ENCODE measurements at places on chromosomes 12 and 14.

DNA sequence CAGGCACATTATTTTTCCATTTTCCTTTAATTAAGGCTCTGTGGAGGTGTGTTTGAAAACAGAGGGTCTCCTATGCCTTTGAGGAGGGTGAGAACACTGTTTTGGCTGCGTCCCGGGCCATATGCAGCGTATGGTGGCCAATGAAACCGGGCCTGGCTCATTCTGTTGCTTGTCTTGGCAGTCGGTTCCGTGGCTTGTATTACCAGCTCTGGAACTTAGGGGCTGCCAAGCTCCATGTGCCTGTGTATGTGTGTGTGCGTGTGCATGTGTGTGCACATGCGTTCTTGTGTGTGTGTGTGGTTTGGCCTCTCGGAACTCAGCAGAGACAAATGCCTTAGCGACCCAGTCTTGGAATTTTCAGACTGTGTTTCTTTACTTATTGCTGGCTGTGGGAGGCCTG is 2.7 kb downstream of the JDP2 start:
- no peak for DNase-seq

- DNase-seq = no peak
Observed at GRCh38 chr12:20601668-20602280, 93.4 kb upstream of the SLCO1C1 start.

DNA sequence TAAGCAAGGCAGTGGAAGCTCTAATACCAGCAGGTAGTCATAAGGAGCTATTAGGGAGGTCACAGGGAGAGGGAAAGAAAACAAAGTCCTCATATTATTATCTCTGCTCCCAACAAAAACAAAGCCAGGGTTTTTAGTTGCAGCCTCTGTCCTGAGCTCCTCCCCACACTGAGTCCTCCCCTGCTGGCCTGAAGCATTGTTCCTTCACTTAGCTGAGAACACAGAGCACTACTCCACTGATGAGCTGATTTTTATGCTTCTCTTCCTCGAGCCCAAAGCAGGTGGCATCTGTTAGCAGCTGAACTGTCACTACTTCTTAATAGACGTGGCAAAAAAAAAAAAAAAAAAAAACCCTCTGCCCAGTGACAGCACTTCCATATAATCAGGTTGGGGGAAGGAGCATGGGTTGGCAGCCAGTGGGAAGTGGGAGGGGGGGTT is 10.5 kb upstream of the STAC3 start:
- no peak for DNase-seq

GRCh38 chr12:59963546-59963945 is 367.7 kb downstream of the SLC16A7 start:
- no peak for DNase-seq

- DNase-seq = no peak
Observed at GRCh38 chr12:66550626-66551025, 128.2 kb downstream of the GRIP1 start.

- no peak for DNase-seq
Observed at GRCh38 chr14:72775923-72776554, 117.9 kb downstream of the DPF3 start.

DNA sequence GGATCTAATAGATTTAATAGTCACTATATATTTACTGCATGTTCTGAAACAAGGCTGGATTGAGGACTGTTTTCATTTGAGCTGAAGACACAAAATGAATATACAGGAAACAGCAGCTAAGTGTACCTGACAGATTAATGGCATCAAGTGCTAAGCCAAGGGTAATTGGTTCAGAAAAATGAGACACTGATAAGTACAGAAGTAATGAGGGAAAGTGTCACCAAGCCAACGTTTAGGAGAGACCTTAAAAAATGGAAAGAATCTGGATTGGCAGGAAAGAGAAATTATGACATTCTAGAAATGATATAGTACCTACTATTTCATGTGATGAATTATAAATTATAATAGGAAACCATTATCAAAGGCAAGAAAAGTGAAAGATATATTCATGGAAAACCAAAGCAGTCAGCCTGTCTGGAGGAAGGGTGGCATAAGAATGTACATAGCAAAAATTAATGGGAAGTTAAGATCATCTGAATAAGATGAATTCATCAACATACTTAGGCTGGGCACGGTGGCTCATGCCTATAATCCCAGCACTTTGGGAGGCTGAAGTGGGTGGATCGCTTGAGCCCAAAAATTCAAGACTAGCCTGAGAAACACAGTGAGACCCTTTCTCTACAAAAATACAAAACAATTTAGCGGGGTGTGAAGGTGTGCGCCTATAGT is 21.0 kb upstream of the DUSP16 start:
- DNase-seq = no peak

GRCh38 chr14:49972823-49973222 is 79.9 kb downstream of the ARF6 start:
- peak; percentile 63 for DNase-seq

DNA sequence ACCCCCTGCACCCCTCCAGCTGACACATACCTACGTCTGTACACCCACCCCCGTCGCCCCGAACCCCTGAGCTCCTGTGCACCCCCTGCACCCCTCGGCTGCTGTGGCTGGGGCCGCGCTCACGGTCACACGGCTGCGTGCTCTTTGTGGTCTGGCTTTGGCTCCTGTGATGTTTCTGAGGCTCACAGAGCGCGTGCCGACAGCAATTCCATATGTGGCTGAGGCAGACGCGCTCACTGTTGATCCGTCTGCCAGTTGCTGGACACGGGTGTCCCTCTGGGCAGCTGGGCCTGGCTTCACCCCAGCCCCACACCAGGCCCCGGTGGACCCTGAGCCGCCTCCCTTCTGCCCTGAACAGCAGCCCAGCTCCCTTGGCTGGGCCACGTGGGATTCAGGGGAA is 46.5 kb downstream of the LRCOL1 start:
- DNase-seq = no peak

DNA sequence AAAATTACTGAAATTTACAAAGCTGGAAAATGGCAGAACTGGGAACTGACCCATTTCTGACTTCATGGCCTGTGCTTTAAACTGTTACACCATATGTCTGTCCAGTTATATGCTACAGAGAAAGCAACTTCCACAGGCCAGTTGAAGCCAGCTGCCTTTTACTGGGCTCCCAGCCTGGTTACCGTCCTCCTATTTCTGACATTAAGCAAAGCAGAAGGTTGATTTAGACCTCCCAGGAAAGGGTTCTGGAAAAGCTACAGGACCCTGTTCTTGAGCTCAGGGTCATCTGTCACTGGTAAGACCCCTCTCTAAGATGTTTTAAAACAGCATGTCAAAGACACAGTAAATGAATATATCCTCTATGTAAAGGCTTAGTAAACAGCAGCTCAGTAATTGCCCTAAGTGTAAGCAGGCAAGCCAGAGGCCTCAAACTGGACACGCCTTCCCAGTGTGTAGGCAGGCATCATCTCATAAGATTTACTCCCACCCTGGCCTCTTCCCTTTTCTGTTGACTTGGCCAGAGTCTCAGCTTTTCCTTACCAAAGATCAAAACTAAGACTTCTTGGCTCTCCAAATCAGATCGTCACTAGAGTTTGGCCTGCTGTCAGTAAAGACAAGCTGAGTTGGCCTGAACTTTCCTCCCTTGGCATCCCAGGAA is 55.4 kb upstream of the RNU6-8 start:
- DNase-seq = no peak

DNA sequence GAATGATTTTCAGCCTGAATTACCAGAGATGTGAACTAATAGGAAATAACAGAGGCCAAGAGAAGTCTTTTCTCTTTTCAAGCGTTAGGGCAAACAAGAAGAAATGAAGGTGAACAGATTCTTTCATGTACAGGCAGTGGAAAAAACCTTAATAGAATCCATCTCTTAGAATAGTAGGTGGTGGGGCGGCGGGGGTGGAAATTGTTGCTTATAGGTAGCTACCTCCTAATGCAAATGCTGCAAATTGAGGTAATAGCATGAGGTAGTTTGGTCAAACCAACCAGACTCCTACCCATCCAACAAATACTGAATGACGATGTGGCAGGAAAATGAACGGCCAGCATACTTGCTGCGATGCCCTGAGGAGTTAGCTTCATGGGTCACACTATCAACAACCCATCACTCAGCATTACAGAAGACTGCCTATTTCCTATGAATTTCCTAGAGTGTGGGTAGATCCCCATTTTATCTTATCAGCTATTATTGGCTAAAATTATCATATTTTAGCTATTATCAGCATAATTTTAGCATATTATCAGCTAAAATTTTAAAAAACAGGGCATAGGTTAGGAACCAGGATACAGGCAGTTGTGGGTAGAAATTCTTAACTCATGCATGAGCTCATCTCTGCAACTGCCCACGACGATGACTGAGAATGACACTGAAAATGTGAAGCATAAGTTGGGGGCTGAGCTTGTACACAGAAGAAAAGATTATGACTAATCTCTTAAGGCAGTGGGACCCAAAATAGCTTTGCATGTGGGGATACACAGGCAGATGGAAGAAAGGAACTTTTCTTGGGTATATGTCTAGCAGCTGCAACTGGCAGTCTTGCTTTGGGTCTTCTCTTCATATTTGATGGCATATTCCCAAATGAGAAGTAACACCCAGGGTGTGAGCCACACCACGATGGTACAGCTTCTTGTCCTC is 68.7 kb downstream of the NIN start:
- DNase-seq = peak; percentile 48

DNA sequence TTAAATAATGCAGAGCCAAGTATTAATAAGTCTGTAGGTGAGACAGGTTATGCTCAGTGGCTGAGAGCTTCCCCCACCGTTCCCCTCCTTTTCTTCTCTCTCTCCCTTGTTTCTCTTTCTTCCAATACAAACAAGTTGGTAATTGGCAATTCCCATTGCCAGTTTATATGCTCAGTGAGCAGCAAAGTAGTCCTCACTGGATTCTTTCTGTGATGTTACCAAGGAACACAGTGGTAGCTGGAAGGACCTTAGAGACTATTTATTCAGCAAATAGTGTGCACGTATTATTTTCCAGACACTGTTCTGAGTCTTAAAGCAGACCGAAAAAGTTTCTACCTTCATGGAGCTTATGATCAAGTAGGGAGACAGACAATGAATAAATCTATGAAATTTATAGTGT is 344.4 kb downstream of the FUT8 start:
- no peak for DNase-seq

DNA sequence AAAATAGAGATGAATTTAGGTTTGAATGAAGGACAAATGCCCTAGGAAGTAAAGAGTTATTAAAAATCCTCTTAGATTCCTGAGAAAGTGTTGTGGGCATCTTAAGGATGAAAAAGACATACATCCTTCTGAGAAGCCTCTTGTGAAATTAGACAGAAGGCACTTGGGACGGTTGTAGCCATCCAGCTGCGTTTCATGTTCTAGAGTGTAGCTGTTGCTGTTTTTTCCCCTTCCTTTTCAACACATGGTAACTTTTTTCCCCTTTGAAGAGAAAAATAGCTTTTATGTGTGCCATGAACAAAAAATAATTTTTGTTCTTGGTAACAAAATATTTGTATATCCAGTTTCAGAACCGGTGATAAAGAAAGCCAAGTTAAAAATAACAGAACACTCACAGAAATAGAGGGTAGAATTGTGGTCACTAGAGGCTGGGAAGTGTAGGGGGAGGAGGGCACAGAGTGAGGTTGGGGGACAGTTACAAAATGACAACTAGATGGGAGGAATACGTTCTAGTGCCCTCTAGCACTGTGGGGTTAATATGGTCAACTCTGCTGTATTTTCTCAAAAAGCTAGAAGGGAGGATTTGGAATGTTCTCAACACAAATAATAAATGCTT is 58.4 kb downstream of the PTHLH start:
- DNase-seq = no peak

GRCh38 chr12:97404543-97404942 is 58.1 kb upstream of the RMST start:
- no peak for DNase-seq

GRCh38 chr12:52187206-52187605 is 4.6 kb downstream of the KRT80 start:
- no peak for DNase-seq

- DNase-seq = no peak
Observed at GRCh38 chr14:90842726-90843125, 26.5 kb upstream of the TTC7B start.

GRCh38 chr14:97638864-97639263 is 841.7 kb downstream of the VRK1 start:
- no peak for DNase-seq

DNA sequence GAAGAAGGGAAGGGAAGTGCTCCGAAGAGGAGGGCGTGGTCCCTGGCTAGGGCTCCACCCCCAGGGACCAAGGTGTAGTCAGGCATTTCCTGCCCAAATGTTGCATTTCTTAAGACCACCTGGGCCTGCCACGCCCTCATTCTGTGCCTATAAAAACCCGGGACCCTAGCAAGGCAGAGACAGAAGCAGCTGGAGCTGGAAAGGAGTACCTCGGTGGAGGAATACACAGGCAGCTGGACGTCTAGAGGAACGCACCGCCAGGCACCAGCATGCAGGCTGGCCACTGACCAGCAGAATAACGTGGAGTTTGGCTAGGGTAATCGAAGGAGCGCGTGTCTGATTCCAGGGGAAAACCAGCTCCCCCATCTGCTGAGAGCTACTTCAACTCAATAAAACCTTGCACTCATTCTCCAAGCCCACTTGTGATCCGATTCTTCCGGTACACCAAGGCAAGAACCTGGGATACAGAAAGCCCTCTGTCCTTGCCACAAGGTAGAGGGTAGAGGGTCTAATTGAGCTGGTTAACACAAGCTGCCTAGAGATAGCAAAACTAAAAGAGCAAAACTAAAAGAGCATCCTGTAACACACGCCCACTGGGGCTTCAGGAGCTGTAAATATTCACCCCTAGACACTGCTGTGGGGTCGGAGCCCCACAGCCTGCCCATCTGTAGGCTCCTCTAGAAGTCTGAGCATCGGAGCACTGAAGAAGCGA is 21.0 kb downstream of the CFL2 start:
- no peak for DNase-seq

DNA sequence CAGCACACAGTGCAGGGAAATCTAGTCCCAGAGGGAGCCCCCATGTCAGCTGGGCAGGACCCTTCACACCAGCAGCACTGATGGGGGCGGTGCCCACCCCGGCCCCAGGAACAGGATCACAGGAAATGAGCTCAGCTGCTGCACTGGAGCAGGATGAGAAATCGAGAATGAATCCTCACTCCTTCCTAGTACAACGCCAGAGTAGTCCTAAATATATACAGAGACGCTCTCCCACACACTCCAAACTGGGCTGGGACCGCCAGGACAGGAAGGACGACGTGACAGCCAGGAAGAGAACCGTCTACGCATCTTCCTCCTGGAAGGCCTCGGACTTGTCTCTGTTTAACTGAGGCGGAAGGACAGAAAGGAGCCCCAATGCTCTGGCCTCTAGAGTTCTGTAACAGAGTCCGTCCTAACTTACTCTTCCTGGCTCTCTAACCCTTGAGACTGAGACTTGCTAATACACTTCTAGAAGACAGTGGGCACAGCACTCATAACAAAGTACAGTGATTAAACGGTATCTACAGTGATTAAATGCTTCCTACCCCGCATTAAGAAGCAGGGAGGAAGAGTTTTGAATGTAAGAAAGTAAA is 33.4 kb downstream of the CDC42BPB start:
- no peak for DNase-seq

DNA sequence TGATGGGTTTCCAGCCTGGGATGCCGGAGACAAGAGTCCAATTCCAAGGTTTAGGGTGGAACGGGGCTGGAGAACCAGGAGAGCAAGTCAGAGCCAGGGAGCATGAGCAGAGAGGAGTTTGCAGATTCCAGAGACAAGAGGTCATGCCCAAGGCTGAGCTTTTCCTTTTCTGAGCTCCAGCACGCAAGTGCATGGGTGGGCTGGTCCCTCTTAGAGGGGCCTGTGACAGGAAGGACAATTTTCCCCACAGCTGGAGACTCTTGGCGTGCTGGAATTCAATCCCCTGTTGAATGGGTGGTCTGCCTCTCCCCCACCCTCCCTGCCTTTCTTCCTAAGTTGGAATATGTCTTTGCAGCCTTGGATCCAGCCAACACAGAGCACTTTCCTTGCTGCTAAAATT is 431.9 kb downstream of the BCL11B start:
- no peak for DNase-seq

GRCh38 chr12:120119271-120119973 is 2.9 kb upstream of the RAB35 start:
- DNase-seq = peak; percentile 56
